HS-27A (cell line): ENCODE measurements at places on chromosomes 2 and 18.

- DNase-seq: no peak
These were observed 94.7 kb downstream of the DOCK10 start for GRCh38 chr2:224947566-224947965.

DNA sequence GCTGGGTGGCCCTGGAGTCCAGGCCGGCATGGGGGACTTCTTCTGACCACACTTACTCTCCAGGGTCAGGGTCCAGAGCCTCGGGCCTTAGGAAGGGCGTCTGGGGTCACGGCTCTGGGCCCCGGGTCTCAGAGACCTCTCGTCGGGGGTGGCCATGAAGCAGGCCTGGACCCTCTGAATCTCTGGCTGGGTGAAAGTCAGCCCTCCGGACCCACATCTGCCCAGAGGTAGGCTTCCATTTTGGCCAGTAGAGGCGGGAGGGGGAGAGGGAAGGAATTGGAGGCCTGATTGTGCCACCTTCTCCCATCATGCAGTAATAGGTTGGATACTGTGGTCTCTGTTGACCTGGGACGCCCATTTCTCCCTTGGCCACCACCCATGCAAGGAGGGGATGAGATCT lies 125.3 kb upstream of the GPC1 start:
- no peak for DNase-seq

- DNase-seq: peak; percentile 48
These were observed 26.9 kb upstream of the INSIG2 start for GRCh38 chr2:118061135-118061955.

DNA sequence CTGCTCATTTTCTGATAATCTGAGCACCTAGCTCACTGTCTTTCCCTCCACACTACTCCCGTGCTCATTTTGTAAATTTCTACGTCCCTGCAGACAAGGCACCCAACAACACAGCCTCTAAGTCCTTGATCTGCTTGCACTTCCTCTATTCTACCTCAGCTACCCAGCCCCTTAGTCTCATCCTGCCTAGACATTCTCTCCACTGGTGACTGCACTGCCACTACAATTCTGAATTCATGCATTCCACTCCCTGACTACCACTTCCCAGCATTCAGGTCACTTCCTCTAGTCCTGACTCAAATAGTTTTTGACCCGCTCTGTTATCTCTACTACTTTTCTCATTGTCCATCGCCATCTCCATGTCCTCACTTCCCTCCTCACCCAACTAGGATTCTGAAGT lies 155.7 kb downstream of the DYM start:
- no peak for DNase-seq

- DNase-seq: no peak
These were observed 46.2 kb upstream of the MGAT5 start for GRCh38 chr2:134207589-134208209.
